ENCODE measurements at places on chromosomes 3 and 15.

DNA sequence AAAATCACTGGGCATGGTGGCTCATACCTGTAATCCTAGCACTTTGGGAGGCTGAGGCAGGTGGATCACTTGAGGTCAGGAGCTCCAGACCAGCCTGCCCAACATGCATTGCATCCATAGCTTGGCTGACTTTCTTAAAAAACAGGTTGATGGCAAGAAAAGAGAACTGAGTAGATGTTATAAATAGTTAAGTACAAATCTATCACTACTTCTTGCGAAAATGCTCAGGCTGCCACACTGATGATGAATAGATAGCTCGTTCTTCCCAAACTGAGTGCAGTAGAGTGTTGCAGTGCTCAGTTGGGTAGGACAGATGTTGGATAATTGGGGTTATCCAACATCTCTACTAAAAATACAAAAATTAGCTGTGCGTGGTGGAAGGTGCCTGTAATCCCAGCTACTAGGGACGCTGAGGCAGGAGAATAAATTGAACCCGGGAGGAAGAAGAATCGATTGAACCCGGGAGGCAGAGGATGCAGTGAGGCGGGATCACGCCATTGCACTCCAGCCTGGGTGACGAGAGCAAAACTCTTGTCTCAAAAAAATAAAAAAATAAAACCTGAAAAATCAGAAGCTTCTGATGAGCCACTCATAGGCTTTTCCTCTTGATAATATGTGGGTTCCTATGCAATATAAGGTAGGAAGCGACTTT is 1.2 kb downstream of the BTLA start:
- DNase-seq, result no peak

DNA sequence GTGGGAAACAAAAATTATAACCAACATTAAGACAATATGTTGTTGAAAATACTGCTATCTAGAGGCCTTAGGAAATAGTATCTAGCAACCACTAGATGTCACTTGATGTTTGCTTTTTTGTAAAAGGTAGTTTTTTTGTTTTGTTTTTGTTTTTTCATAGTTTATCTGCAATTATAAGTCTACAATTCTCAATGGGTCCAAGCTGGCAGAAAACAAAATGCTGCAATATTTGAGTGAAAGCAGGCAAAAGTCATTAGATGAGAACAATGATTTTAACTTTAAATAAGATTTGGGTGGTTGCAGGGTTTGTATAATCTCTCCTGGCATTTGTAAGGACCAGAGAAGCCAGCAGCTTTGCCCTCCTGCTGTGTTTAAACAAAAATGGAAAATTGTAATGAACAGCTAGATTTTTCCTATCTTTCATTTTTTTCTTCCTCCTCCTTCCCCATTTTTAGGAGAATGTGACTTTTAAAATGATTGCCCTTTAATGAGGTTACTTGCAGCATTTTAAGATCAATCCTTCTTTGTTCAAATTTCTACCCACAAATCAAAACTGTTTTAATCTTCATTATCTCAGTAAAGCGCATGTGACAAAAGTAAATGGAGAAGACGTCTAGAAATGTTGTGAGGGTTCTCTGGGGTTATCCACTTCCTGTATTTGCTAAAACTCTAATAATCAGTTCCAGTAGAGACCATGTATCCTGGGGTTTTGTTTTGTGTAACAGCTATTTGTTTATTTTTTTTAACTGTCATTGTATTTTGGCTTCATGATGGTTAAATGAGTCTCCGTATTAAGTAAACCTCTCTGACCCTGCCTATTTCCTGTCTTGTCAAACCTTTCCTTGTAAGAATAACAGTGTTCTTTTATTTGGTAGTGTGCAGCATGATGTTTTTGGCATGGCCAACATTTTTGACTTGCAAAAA is 27.3 kb downstream of the DUT start:
- no peak for DNase-seq

GRCh38 chr3:129106320-129106719 is 15.3 kb downstream of the RAB43 start:
- no peak for DNase-seq

- DNase-seq, result no peak
Observed at GRCh38 chr3:147384210-147385058, 21.9 kb downstream of the ZIC4 start.

DNA sequence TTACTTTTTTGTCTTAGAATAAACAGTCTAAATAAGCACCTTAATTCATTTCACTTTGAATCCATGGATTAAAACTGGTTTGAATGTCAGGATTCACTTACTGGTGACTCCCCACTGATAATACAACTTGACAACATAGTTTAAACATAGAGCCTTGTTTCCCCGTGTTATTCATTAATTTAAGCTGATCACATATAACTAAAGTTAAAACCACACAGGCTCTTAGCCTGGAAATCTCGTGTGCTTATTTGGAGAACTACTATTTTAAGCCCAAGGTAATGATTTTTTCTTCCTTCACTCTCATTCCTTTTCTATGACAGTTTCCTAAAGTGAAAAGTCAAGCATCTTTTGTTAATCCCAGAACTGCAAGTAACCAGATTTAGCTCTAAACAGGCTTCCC is 64.2 kb downstream of the HACD2 start:
- no peak for DNase-seq

DNA sequence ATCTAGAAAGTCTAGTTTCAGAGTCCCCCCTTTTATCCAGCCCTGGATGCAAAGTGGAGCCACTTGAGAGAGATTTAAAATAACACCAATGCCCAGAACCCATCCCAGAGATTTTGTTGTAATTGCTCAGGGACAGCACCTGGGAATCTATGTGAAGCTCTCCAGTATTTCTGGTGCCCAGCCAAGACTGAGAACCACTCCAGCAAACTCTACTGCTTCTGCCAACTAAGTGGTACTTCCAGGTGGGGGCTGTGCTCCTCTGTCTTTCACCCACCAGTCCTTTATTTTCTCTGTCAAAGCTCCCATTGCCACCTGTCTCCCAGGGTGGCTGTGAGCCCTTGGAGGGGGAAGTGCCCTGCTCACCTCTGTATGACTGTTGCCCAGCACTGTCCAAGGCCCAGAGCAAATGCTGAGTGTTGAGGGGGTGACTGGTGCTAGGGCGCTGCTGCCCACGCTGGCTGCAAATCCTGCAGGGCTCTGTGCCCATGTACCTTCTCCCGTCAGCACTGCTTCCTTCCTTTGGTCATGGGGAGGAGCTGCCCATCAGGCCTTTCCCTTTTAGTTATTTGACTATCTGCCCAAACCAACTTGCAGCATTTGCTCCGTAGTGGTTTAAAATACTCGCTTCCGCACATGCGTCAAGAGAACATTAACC is 9.4 kb downstream of the CLSTN2 start:
- no peak for DNase-seq

DNA sequence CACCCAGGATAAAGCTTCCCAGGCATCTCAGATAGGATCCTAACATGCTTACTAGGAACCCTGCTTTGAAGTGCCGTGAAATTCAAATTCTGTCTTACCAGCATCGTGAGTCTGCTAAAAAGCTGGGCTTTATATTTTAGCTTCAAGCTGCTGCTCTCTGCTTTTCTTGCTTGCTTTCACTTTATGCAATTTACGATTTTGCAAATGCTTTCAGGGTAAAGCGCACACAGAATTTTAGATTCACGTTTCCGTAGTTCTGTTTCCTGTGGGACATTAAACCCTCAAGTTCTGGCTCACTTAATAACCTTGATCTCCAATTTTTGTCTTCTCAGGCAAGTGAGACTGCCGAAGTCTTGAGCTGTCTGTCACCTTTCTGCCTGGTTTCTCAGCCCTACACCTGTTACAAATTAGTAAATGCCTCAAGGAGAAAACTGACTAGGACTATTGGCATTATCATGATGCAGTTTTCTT is 170.5 kb upstream of the TGFBR2 start:
- no peak for DNase-seq

DNA sequence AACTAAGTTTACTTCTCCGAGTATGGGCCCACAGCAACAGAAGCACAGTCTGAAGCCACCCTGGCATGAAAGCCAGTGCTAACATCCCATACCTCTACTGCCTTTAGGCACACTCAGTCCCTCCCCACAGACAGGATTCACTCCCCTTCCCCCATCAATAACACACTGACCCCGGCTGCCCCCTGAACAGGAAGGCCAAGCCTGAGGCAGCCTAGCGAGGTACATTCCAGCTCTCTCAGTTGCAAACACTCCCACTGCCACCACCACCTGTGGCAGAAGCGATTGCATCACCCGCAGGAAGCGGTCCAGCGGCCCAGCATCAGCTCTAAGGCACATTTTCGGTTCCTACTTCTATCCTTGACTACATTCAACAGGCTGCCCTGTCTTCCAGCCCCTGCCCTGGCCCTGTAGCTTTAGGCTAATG is 7.0 kb upstream of the BMF start:
- DNase-seq, result no peak

- no peak for DNase-seq
Observed at GRCh38 chr3:100465892-100466777, 26.3 kb upstream of the TMEM45A start.

GRCh38 chr15:48006031-48006511 is 114.7 kb upstream of the SLC24A5 start:
- no peak for DNase-seq

DNA sequence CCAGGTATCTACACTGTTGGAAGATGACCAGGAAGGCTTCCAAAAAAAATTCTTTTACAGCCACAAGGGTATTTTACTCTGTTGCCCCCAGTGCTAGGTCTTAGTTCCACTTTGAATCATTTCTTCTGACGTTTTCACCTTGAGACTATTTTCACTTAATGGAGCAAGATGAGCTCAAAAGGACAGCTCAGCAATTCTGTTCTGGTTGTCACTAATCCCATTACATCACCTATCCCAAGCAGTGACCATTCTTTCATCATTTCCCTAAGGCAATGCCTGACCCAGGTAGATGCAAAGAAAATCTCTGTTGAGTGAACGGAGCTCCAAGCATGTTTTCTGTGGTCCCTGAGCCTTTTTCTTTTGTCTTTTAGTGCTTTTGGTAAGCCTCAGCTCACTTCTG is 210.0 kb downstream of the KCNAB1 start:
- no peak for DNase-seq

DNA sequence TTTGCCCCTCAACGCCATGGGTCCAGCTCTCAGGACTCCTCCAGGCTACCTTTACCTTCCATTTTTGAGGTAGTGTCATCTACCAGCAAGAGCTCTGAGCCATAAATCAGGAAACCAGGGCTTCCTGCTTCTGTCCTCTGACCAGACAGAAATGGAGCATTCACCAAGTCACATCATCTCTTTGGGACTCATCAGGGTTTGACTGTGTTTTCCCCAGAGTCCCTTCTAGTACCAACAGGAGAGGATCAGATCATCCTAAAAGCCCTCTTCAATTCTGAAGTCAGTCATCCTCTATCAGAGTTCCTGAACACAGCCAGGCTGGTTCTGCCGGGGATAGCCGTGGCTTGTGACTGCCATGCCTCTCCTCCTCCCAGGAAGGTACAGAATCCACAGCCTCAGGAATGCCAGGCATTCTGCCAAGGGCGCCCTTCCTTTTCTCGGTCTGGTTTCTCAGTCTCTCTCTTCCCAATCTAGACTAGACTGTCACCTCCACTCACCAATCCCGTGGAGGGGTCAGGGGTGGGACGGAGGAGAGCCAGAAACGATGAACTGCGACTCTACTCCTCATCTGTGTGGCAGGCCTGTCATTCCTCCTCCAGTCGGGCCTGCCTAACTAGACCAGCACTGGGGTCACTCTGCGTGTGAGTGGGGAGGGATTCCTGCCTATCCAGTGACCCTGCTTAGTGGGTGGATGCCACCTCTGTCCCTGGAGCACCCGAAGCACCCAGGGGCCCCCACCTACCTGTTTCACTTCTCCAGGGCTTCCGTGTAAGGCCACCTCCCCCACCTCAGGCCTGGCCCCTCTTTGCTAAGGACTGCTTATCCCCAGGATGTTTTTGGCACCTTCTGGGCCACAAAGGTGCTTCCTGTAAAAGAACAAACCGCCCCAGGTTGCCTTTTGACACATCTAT is 30.9 kb downstream of the CCNL1 start:
- DNase-seq, result peak; percentile 81

- no peak for DNase-seq
Observed at GRCh38 chr3:195882002-195882441, 26.3 kb downstream of the TNK2 start.

- DNase-seq, result no peak
Observed at GRCh38 chr3:105948101-105948500, 79.3 kb upstream of the CBLB start.

GRCh38 chr3:194315088-194315964 is 35.8 kb downstream of the CPN2 start:
- DNase-seq, result peak; percentile 92

GRCh38 chr15:45906230-45906629 is 271.4 kb downstream of the SQOR start:
- no peak for DNase-seq

- DNase-seq, result no peak
Observed at GRCh38 chr3:159732172-159733111, 256.2 kb upstream of the IL12A start.

DNA sequence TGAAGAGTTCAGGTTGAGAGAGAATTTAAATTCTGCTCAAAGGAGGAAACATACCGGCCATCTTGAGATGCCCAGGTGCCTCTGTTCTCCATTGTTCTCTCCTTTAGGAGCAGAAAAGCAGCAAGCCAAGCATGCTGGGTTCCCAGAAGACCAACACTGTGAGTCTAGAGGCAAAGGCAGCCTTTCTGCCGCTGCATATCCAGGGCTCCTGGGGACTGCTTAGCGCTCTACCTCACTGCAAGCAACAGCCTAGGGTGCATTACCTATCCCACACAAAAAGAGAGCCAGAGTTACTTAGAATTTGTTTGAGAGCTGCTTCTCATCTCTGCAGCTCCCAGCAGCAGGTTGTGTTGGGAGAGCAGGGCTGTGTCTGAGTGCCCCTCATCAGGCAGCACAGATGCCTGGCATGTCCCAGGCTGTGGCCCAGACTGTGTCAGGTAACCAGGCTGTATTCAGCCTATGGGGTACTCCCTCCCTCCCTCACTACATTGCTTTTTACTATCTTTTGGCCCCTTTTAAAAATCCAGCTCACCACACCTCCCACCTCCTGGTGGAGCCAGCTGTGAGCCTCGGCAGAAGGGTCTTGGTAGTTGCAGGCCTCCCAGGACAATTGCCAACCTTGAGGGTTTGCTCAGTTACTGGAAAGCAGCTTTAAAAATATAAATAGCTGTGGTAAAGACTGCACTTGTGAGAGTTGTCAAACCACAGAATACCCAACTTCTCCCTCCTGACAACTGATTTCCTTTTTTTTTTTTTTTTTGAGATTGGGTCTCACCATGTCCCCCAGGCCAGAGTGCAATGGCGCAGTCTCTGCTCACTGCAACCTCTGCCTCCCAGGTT is 30.2 kb downstream of the BCL2L10 start:
- no peak for DNase-seq

- no peak for DNase-seq
Observed at GRCh38 chr3:160837394-160837980, 81.5 kb downstream of the PPM1L start.

GRCh38 chr3:51662456-51662855 is 8.6 kb upstream of the TEX264 start:
- no peak for DNase-seq

DNA sequence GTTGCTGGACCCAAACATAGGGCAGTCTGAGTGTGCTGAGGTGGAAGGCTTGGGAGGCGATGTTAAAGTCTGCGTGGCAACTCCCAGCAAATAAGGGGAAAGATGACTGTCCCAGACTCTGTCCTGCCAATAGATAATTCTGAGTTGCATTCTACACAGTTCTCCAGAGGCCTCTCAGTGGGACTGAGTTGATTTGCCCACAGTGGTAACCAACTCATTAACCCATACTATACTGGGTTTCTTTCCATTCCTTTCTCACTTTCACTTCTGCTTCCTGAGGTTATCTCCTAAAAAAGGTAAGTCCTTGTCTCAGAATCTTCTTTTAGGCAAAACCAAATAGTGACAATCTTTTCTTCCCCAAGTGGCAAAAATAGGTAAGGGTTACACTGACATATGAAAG is 549.9 kb upstream of the DPPA4 start:
- no peak for DNase-seq

GRCh38 chr3:175521406-175521805 is 662.3 kb downstream of the NAALADL2 start:
- no peak for DNase-seq
